NCI-H345 (cell line): ENCODE measurements at places on chromosomes 2 and 18.

DNA sequence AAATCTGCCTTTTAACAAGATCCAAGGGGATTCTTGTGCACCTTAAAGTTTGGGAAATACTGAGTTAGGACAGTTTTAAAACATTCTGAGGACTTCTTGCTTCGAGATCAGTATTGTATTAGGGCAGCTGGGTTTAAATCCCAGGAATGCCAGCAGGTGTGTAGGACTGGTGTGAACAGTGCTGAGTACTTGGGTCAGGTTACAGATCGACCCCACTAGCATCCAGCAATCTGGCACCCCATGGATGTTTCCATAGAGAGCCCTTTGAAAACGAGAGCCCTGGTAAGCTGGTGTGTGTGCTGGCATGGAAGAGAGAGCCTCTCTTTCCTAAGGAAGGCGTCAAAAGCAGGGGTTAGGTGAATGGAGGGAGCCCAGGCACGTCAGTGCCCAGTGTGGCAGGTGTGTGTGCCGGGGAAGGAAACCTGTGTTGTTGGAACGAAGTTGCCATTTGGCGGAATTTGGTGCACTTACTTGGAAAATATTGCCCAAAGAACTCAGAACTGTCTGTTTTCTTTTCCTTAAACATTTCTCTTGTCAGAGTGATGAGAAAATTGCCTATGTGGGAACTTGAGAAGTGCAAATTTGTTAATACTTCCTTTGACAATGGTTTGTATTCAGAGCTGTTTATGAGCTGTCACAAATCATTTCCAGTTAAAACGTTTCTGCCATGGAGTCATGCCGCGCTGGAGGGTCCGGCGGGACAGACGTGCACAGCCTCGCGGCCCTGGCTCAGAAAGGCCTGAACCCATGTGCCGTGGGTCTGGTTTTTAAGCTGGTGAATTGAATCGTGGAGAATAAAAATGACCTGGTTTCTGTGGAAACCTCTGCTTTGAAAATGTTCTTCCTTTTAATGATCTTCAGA lies 38.1 kb downstream of the LDLRAD4 start:
- peak; percentile 41 for DNase-seq

DNA sequence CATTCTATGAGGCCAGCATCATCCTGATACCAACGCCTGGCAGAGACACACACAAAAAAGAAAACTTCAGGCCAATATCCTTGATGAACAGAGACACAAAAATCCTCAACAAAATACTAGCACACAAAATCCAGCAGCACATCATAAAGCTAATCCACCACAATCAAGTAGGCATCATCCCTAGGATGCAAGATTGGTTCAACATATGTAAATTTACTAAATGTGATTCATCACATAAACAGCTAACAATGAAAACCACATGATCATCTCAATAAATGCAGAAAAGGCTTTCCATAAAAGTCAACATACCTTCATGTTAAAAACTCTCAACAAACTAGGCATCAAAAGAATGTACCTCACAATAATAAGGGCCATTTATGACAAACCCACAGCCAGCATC lies 65.3 kb downstream of the WDPCP start:
- DNase-seq = no peak

DNA sequence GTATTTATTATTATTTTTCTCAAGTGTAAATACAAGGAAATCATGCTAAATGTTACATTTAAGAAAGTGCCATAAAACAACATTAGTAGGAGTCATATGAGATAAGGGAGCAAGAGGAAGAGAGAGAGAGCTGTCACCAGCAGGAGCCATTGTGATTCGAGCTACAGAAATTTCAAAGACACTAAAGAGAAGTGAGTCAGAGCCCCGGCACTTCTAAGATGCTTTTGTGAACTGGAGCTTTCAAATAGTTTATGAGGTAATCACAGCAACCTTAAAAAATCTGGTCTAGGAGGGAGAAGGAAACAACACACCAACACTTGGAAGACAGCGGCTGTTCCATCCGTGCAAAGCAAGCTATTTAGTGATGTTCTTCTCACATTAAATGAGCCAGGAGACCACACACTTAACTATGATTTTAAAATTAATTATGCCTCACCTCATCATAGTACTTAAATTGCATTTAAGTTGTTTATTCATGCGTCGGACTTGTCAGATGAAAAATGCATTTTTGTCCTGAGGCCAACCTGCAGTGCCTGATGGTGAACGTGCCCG lies 382.7 kb upstream of the SALL3 start:
- no peak for DNase-seq

- peak; percentile 13 for DNase-seq
These were observed 48.1 kb downstream of the MYOM1 start for GRCh38 chr18:3171631-3172030.

GRCh38 chr2:88897715-88898114 lies 206.2 kb downstream of the RPIA start:
- no peak for DNase-seq

GRCh38 chr18:29753379-29753778 lies 1289.2 kb downstream of the DSC3 start:
- no peak for DNase-seq

GRCh38 chr2:181348107-181348837 lies 108.9 kb upstream of the ITGA4 start:
- DNase-seq = no peak

DNA sequence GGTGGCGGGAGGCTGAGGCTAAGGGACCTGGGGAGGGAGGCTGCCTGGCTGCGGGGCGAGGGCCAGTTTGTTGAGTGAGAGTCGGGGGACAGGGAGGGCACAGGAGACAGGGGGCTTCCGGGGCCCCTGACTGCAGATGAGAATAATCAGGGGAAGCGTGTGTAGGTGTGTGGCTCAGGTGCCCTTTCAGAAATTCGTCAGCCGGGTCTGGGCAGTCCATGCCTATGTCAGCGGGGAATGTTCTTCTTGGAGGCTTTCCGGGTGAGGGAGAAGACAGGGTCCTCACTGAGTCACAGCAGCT lies 52.3 kb upstream of the OTOF start:
- DNase-seq = no peak

DNA sequence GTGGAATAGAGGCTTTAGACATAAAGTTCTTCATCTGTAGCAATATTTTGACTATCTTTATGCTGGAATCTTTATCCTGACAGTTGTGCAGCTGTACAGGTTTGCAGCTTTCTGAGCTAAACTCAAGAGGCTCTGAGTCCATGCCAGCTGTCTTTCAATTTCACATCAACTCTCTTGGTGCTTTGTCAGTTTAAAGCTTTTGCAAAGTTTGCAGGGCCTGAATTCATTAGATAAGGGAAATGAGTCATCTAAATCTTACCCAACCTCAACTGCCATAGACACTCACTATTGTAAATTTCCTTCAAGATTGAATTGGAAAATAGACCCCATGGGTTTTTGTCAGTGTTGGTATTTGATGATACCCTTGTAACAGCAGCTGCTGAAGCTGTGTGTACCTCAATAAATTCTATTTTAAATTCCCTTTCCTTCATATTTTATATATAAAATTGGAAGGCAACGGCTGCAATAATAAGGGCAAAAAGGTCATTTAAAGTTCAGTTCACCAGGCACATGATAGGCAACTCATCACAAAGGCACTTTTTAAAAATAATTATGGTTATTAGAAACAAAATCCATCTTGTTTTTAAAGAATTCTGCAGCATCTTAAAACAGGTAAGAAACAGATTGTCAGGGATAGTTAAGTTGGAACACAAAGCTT lies 169.9 kb upstream of the SLC39A10 start:
- DNase-seq = no peak

DNA sequence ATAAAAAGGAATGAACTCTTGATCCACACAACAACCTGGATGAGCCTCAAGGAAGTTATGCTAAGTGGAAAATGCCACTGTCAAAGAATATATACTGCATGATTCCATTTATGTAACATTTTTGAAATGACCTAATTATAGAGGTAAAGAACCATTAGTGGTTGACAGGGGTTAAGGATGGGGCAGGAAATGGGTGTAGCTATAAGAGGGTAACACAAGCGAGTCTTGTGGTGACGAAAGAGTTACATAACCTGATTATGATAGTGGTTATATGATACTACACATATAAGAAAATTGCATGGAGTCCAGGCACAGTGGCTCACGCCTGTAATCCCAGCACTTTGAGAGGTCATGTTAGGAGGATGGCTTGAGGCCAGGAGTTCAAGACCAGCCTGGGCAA lies 346.6 kb upstream of the PKDCC start:
- DNase-seq = no peak

DNA sequence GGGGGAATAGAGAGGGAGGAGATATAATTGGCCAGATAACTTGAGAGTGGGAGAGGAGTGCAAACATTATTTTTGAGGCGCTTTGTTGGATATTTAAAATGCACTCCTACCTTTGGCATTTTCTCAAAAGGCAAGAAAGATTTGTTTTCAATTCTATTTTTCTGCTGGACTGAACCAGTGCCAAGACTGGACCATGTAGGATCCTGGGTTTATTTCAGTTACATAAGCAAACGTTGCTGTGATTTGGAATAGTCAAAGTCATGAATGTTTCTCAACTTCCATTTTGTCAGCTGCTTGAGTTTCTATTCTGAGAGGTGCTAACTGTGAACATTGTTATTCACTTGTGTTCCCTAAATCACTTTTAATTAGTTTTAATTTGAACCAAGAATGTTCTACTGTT lies 8.9 kb upstream of the CHRNA1 start:
- DNase-seq = no peak

GRCh38 chr2:105364436-105365139 lies 27.2 kb downstream of the C2orf49 start:
- no peak for DNase-seq

DNA sequence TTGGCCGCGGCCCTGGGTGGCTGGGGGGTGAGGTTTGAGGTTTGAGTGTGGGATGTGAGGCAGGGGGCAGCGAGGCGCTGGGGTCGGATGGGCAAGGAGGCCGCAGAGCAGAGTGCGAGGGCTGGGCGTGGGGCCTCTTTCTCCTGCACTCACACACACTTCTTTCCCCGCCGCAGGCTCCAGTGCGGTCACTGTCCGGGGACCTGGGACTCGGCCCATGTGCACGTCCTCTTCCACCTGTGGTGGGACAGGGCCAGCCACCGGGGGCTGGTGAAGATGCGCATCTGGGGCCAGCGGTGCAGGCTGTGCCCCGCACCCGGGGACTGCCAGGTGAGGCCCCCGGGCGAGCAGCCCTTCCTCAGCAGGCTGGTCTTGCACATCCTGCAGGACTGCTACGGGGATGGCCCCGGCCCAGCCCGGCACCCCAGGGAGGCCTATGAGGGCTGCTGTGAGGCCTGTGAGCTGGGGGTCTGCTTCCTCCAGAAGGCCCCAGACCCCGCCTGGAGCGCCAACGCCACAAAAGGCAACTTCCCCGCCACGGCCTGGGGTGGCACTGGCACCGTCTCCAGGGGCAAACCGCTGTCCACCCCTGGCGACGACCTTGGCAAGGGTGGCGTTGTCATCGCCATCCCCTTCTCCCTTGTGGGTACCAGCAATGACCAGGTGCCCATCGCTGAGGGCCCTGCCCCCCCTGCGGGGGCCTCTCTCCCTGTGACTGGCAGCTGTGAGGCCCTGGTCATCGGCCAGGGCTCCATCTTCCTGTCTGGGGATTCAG lies 2.2 kb downstream of the RTP5 start:
- DNase-seq = no peak

- no peak for DNase-seq
These were observed 8.6 kb downstream of the XRCC5 start for GRCh38 chr2:216117561-216118340.

- DNase-seq = no peak
These were observed 16.2 kb downstream of the CCDC150 start for GRCh38 chr2:196655761-196656160.

DNA sequence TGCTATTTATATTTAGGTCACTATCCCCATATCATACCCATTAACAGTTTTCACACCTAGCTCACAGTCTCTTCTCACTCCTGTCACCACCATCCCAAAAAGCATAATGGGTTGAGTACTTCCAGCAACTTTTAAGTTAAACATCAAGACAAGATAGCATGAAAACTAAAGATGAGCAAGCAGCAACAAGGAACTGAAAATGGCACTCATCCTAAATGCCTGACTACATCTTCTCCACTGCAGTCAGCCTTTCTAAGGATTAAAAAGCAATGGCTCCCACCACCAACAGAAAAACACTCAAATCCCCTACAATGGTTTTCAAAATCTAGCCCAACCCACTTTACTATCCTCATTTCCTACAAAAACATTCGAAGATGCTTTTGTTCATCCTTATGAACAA lies 38.2 kb downstream of the CUL3 start:
- DNase-seq = no peak

GRCh38 chr2:37892436-37893114 lies 32.5 kb upstream of the RMDN2 start:
- no peak for DNase-seq

DNA sequence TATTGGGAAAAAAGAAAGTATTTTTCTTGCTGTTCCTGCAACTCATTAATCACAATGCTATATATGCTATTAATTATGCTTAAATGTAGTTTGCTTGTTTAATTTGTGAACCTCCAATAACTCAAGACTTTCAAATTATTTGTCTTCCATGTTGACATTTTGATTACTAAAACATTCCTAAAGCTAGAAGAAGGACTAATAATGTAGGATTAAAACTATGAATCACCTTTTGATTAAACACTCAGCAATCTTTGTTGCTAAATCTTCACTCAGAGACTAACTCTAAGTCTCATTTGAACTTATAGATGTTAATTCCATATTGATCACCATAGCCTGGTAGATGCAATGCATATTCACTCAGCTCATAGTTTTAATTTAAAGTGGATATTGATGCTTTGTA lies 524.6 kb upstream of the ZEB2 start:
- no peak for DNase-seq

GRCh38 chr18:54845787-54846186 lies 17.5 kb downstream of the RAB27B start:
- no peak for DNase-seq

DNA sequence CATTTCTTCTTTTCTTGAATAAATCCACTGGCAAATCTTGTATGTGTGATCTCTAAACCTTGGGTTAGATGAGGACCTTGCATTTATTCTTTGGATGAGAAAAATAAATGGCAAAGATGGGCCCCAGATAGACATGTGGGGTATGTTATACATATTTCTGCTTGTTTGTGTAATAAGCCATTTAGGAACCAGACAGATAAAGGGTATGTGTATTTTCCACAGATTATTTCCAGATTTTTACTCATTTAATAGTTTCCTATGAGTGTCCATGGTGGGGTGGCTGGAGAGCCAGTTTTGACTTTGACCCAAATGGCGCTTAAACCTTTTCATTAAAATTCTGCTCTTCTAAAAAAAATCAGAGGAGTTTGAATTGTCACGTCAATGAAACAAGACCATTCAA lies 102.8 kb downstream of the MYCN start:
- no peak for DNase-seq

GRCh38 chr2:241540771-241541561 lies 17.6 kb upstream of the BOK start:
- DNase-seq = peak; percentile 59

DNA sequence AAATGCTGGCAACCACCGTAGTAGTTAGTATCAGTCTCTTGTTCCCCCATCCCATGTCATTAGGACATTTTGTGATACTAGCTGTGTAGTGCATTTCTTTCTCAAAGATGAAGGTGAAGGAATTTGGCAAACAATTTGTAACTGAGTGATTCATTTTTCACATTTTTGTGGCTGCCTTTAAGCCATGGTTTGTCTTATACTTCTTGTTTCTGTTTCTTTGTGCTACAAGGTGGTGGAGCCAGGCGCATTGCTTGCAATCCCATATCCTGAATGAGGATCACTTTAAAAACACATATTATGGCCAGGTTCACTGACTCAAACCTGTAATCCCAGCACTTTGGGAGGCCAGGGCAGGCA lies 40.6 kb downstream of the GPD2 start:
- no peak for DNase-seq
